ENCODE measurements at places on chromosomes 3 and 15.

GRCh38 chr3:61562721-61563312 is 1.4 kb downstream of the PTPRG start:
- no peak for DNase-seq

GRCh38 chr15:101841656-101842055 is 29.7 kb downstream of the OR4F15 start:
- no peak for DNase-seq

GRCh38 chr3:5014391-5014790 is 35.2 kb downstream of the BHLHE40 start:
- no peak for DNase-seq

- DNase-seq, result no peak
These were observed 27.6 kb downstream of the NIPA2 start for GRCh38 chr15:22866079-22866478.

GRCh38 chr3:184656829-184657681 is 54.8 kb downstream of the MAGEF1 start:
- no peak for DNase-seq

GRCh38 chr3:142115867-142116668 is 33.3 kb downstream of the TFDP2 start:
- DNase-seq, result no peak

- DNase-seq, result no peak
These were observed 82.1 kb downstream of the EEFSEC start for GRCh38 chr3:128235207-128235926.

DNA sequence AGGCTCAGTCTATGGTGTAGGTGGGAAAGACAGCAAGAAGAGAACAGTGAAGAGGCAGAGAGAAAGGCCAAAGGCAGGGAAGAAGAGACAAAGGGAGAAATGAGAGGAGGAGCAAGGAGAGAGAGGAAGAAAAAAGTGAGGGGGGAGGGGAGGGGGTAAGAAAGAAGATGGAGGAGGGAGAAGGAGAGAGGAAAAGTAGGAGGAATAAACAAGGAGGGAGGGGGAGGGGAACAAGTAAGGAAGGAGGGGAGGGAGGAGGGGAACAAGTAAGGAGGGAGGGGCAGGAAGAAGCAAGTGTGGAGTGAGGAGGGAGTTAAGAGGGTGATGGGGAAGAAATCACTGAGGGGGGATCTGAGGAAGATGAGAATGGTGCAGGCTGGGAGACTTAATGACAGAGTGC is 45.5 kb upstream of the FGD5 start:
- no peak for DNase-seq

- no peak for DNase-seq
These were observed 88.8 kb upstream of the HES1 start for GRCh38 chr3:194046995-194047645.

GRCh38 chr3:37030588-37030987 is 37.3 kb downstream of the MLH1 start:
- no peak for DNase-seq

GRCh38 chr3:14425581-14426304 is 23.3 kb downstream of the SLC6A6 start:
- peak; percentile 43 for DNase-seq

DNA sequence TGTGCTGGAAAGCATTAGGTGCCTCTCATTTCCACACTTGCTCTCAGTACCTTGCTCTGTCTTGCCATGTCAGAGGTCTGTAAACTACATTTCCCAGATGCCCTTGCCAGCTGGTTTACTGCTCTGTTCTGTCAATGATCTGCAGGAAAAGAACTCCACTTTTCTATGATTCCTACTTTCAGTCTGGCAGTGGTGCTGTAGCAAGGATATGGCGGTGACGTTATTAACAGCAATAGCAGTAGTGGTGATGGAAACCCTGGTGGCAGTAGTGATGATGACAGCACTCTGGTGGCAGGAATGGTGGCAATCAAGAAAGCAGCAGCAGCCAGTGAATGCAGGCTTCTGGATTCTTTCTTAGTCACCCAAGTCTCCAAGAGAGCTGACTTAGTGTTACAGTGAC is 665.2 kb downstream of the DIPK2A start:
- DNase-seq, result no peak

GRCh38 chr3:58398669-58399333 is 34.8 kb downstream of the PDHB start:
- DNase-seq, result no peak

GRCh38 chr3:172787746-172788145 is 37.2 kb downstream of the ECT2 start:
- DNase-seq, result no peak

DNA sequence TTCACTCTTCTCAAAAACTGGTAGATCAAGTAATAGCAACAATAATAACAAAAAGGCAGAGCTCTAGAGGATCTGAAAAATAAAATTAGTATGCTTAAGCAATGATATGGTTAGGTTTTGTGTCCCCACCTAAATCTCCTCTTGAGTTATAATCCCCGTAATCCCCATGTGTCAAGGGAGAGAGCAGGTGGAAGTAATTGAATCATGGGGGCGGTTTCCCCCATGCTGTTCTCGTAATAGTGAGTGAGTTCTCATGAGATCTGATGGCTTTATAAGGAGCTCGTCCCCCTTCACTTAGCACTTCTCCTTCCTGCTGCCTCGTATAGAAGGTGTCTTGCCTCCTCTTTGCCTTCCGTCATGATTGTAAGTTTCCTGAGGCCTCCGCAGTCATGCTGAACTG is 60.2 kb upstream of the ABHD2 start:
- no peak for DNase-seq

All from activated CD8-positive, alpha-beta memory T cell treated with anti-CD3 and anti-CD28 coated beads, Interleukin-2, amount 50 U/mL, for 4 hours (primary cell).